Stimulated activated CD4-positive, alpha-beta T cell treated with anti-CD3 and anti-CD28 coated beads, TNF-alpha, amount 100 ng/mL, for 24 hours (primary cell): ENCODE measurements at places on chromosomes 4 and X.

GRCh38 chrX:36383495-36383894, 464.0 kb downstream of the CFAP47 start:
- DNase-seq: no peak

DNA sequence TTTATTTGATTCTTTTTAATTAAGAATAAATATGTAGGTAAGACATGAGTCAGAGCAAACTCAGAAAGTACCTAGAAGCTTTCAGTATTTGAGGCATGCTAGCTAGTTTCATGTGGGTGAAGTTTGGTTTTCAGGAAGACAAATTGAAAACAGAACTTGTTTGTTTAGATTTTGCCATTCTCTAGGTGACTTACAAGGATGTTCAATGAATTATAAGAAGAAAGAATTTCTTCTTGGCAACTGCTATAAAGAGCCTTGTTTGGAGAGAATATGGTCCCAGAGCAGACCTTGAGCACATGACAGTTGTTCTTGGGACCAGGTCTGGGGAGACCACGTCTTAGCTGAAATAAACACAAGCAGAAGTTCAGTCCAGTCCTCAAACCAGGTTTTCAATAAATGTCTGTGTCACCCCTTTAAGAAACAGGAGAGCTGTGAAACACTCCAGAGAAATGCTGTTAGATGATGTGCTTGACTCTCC, 38.0 kb upstream of the IL21 start:
- no peak for DNase-seq

DNA sequence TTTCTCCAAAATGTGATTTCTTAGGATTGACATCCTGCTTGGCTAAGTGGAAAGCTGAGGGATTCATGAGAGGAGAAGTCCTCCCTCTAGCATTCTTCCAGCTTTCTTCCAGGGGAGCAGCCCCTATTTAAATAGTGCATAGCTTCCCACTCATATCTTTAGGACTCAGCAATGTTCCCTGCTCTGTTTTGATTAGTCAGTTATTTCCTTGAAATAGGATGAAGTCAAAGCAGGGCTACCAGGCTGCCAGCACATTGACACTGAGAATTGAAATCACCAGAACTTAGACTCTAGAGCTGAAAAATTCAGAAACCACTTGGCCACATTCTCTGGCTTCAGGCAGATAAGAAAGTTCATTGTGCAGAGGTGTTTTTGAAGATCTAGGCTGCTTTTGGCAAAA, 74.7 kb upstream of the SMAD1 start:
- no peak for DNase-seq

DNA sequence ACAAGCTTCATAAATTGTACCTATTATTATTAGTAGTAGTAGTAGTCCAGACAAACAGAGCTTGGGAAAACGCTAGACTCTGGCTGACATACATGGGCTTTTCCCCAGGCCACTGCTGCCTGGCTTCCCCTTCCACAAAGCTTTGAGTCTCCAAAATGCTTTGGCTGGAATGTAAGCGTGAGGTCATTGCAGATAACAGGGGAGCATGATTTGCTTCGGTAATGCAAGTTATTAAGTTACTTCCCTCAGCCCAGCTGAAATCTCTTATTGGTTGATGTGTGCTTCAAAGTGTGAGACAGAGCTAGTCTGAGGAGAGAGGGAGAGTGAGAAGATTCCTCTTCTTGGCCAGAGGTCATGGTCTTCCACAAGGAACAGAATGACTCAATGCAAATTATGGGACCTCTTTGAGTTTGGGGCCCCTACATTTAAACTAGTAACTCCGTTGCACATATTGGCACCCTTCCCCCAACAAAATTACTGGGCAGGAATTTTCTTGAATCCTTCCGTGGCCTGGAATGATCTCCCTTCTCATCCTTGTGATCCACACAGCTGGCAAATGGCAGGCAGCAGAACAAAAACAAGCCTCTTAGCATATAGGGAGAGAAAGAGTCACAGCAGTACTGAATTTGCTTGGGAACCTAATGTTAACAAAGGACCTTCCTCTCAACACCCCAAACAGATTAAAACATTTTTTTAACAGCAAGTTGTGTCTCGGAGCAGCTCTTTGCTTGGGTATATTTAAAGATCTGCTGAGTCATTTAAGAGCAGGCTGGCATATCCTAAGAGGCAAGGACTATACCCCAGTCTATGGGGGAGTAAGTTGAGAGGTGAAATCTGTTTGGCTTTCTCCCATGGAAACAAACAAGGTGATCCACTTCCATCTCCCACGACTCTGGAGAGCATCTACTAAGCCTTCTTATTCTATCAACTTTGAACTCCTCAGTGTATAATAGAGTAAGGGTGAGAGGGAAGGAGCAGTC, 19.9 kb downstream of the AR start:
- no peak for DNase-seq

DNA sequence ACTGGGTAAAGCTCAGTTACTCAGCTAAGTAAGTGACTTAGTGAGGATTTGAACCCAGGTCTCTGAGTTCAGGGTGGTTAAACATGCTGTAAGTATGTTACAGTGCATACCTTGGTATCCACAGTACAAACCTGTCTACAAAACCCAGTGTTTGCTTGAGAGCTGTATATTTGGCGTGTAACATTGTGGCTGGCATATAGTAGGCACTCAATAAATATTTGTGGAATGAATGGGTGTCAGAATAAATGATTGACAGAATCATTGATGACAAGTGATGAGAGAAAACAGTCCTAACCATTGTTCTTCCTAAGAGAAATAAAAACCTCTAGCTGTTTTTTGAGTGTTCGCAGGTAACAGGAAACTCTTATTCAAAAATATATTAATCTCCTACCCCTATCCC, 79.7 kb upstream of the BCOR start:
- no peak for DNase-seq

DNA sequence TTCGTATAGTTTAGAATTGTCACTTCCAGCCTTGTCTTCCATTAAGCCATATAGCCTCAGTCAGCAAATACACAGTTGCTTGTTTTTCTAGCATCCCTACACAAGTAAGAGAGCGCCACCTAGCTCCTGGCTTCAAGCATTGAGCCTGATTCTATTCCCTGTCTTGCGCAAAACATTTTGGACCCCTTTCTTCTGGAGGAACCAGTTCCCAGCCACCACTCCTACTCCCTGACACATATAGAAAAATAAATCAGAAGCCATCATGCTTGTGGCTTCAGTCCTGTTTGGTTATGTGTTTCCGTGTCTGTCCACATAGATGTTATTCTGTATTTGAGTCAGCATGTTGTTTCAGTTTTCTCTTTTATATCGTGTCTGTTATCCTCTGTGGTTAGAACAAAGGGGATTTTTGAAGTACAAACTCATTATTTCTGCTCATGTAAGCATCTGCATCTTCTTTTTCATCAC, 59.9 kb downstream of the GK start:
- DNase-seq: peak; percentile 35

GRCh38 chr4:72525938-72526337, 43.1 kb downstream of the ADAMTS3 start:
- DNase-seq: no peak

DNA sequence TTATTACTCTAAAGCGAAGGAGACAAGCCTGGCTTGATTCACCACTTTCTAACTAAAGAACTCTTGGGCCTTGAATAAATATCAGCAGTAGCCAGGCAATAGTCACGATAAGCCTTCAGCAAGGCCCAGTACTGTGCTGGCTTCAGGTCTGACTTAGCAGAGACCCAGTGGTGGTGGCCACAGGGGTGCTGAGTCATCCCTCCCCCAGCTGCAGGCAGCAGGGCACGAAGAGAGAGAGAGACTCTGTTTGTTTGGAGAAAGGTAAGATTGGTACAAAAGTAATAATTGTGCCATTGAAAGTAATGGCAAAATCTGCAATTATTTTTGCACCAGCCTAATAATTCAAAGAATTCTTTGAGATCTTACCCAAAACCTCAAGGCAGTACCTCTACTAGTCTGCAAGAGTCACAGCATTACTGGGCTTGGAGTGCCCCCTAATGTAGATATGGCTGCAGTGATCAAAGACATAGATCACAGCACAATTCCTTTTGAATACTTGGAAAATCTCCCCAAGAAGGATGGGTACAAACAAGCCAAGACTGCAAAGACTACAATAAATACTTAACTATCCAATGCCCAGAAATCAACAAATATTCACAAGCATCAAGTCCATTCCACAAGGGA, 159.5 kb upstream of the USP38 start:
- DNase-seq: no peak

DNA sequence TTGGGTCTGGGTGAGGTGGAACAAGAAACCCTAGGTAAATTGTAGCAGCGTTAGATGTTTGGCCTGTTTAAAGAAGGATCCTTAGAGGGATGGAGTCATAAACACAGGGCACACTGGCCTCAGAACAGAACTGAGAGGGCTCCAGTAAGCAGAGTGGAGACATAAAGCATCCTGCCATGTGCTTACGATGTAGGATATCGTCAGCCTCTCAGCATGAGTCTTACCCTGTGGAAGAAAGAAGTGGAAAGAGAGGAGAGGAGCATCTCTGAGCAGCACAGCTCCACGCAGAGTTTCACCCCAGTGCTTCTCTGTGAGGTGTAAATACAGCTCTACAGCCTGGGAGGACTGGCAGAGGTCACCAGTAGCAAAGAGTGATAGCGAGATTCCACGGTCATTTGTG, 27.8 kb upstream of the SORBS2 start:
- DNase-seq: no peak

DNA sequence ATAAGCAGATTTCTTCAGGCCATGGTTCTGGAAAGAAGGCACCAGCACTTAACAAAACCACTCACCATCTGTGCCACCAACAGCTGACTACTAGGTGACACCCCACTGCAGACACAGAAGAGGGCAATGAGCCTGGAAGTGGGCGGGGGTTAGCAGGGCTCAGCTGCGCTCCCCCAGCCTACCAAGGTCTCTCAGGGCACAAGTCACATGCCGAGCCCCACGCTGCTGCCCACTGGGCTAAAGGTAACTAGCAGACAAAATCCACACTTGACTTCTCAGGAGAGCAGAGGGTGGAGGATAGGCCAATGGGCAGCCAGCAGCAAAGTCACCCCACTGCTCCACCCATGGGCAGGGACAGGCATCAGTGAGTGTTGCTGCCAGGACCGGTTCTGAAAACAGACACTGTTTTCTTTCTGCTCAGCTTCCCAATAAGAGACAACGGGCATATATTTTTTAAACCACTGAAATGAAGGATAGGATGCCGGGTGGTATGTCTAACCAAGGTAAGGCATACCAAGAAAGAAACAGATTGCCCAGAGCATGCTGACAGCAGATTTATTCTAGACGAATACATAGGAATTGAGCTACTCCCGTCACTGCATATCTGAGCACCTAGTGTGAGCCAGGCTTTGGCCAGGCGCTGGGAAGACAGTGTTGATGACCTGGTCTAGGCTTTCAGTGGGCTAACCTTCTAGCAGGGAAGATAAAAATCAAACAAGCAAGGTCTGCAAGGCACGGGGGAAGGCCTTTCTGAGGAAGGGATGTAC, 20.1 kb downstream of the ACSL1 start:
- no peak for DNase-seq

- no peak for DNase-seq
Observed at GRCh38 chr4:92433272-92433758, 129.5 kb downstream of the GRID2 start.

DNA sequence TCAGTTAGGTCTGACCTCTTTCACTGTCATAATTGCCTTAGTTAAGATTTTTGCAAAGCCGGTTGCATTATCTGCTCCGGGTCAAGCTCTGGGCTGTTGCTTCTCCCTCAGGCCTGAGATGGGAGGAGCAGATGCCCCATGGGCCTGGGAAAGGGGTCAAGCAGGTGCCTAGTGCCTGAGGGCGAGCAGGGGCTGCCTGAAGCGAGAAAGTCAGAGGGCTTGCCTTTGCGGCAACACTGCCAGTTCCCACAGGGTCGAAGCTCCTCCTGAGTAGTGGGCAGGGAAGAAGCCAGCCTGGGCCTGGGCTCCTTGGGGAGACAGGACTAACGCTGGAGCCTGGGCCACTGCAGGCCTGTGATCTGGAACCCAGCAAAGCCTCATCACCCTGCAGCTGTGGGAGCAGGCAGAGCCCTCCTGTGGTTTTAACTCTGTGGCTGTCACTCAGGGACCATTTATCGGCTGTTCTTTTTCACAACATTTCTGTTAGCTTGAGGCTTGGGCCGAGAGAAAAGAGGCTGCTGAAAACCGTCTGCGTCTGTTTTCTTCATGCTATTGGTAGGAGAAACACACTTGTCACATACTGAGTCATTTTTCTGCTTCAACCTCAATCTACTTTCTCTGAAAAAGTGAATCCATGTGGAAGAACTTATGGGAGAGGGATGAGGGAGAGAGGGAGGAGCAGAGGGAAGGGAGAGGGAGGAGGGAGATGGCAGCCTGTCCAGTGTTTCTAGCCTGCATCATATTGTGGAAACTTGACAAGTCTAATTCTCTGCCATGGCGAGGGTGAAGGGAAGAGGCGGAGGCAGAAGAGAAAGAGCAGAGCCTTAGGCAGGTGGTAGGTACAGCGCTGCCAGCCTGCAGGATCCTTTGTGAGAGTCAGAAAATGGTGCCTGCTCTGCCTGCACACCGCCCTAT, 68.4 kb downstream of the RHOH start:
- no peak for DNase-seq

- no peak for DNase-seq
Observed at GRCh38 chr4:12588582-12588981, 895.6 kb downstream of the RAB28 start.

DNA sequence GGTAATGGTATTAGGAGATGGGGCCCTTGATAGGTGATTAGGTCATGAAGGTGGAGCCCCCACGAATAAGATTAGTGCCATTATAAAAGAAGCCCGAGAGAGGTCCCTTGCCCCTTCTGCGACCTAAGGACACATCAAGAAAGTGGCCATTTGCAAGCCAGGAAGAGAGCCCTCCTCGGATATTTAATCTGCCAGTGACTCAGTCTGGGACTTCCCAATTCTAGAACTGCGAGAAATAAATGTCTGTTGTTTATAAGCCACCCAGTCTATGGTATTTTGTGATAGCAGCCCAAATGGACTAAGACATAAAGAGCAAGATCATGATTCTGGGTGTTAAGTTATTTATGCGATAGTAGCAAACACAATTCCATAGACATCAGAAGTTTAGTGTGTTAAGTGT, 192.2 kb downstream of the LDB2 start:
- DNase-seq: no peak

GRCh38 chr4:156596706-156597329, 374.8 kb downstream of the PDGFC start:
- no peak for DNase-seq

DNA sequence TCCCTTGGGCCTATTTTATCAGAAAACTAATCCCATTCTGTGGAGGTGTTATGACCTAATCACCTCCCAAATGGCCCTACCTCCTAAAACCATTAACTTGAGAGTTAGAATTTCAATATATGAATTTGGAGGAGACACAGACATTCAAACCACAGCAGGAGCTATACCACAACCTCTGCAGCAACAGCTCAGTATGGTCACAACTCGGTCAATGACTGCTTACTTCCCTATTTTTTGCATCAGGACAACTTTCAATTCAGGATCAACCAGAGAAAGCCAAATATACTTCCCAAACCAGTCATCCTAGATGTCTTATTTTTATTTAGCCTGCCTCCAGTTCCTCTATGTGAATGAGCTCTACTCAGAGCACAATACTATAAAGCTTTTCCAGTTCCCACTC, 11.3 kb upstream of the SMARCA5 start:
- DNase-seq: no peak

DNA sequence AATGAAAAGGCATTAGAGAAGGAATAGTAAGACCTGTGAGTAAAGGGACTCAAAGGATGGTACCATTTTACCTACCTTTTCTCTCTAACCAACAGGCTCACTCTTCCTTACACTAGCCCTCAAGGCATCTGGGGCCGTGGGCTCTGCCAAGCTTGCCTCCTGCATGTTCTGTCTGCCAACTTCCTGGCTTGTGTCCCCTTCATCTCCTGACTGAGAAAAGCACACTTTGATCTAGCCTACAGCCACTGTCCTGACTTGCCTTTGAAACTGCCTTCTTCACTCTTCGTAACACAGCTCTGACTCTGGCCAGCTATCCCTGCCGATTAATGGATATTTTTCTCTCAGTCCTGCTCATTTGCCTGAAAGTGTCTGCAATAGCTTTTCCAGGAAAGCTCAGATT, 76.5 kb downstream of the RASGEF1B start:
- no peak for DNase-seq
